ENCODE measurements at places on chromosomes 12 and 14. TPM values are rescaled to one million over a fixed set of nuclear protein-coding genes. Genes with fewer than 3 reads are reported as not detected.

RIMBP2 gene
- not detected for total RNA-seq

GON7 gene
- 13.4 TPM for total RNA-seq

SERPINA12 gene
- total RNA-seq = not detected

CAPZA3 gene
- not detected for total RNA-seq

AKAP5 gene
- total RNA-seq = 0.34 TPM

ZNF385A gene
- 1.00 TPM for total RNA-seq

ZC2HC1C gene
- total RNA-seq = 1.4 TPM

DCN gene
- 0.67 TPM for total RNA-seq

GDF3 gene
- not detected for total RNA-seq

ZFHX2 gene
- total RNA-seq = under 0.01 TPM

SLCO1B1 gene
- total RNA-seq = not detected

TAC3 gene
- total RNA-seq = not detected

LTBP2 gene
- 0.69 TPM for total RNA-seq

SDSL gene
- 11.3 TPM for total RNA-seq

PRB2 gene
- total RNA-seq = not detected

CLEC7A gene
- total RNA-seq = under 0.01 TPM

KRT83 gene
- total RNA-seq = not detected

JAG2 gene
- total RNA-seq = 0.15 TPM

UNC79 gene
- under 0.01 TPM for total RNA-seq

SYCP3 gene
- total RNA-seq = 0.67 TPM

HELB gene
- 5.1 TPM for total RNA-seq

DACT1 gene
- total RNA-seq = 10.5 TPM

IFNG-AS1 gene
- not detected for total RNA-seq

TOMM20L gene
- not detected for total RNA-seq

SART3 gene
- 54.6 TPM for total RNA-seq

PROX2 gene
- not detected for total RNA-seq

All from melanocyte of skin (primary cell).